ENCODE measurements at places on chromosomes 7 and 10. TPM values are rescaled to one million over a fixed set of nuclear protein-coding genes. Genes with fewer than 3 reads are reported as not detected.

DNA sequence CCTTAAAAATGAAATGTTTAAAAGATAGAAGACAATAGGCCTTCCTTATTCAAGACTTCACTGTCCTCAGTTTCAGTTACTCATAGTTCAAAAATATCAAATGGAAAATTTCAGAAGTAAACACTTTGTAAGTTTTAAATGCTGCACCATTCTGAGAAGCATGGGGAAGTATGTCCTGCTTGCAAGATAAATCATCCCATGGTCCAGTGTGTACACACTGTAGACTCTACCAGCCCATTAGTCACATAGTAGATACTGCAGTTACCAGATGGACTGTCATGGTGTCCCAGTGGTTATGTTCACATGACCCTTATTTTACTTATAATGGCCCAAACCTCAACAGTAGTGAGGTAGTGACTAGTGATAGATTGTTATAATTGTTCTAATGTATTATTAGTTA is 69.5 kb downstream of the PTPN12 start:
- DNase-seq = no peak

DNA sequence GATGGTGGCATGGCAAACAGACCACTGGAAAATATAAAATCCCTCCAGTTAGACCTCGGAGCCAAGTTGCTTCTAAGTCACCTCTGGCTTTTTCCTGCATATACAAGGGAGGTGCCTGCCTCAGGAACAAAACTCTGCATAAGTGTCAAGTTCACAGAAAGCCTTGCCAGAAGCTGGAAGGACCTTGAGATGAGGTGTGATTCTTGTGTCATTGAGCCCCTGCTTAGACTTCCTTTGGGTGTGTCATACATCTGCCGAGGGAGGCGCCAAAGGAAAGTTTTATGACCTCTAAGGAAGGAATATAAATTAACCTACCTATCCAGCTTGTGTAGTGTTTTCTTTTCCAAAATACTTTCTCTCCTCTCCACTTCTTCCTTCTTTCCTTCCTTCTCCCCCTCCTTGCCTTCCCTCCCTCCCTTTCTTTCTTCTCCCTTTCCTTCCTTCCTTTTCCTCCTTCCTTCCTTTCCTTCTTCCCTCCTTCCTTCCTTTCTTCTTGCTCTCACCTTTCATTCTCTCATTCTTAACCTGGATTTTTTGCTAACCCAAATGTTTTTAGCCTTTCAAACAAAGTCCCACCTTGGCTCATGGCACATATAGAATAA is 75.2 kb downstream of the TRIL start:
- no peak for DNase-seq

The STOX1 gene
- 1.6 TPM for total RNA-seq

The PRKAR2B gene
- 15.4 TPM for total RNA-seq

DNA sequence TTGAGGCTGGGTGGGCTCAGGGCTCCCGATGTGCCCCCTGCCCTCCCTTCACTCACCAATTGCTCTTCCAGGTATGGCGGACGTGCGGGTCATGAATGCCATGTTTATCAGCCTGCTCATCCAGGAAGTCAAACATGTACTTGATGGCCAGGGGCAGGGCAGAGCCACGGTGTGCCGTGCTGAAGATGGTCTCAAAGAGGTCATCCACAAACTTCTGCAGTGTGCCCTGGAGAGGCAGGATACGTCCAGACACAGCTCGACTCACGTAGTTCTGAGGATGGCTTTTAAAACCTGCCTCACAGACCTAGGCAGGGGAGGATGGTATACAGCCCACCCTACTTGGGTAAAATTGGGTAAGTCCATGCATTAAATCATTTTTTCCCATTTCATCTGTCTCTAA is 431.2 kb downstream of the PLXNA4 start:
- DNase-seq = no peak

DNA sequence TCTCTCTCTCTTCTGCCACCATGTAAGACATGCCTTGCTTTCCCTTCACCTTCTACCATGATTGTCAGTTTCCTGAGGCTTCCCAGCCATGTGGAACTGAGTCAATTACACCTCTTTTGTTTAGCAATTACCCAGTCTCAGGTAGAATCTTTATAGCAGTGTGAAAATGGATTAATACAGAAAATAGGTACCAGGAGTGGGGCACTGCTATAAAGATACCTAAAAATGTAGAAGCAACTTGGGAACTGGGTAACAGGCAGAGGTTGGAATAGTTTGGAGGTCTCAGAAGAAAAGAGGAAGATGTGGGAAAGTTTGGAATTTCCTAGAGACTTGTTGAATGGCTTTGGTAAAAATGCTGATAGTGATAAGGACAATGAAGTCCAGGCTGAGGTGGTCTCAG is 15.6 kb downstream of the GALNTL5 start:
- no peak for DNase-seq

The BEND7 gene
- 3.1 TPM for total RNA-seq

- peak; percentile 13 for DNase-seq
Observed at GRCh38 chr7:156156734-156157408, 344.6 kb upstream of the SHH start.

All from SJSA1 (cell line).